NCI-H1694 treated with DMSO at 0.1 percent for 48 hours (cell line): ENCODE measurements at places on chromosomes 16 and 17.

DNA sequence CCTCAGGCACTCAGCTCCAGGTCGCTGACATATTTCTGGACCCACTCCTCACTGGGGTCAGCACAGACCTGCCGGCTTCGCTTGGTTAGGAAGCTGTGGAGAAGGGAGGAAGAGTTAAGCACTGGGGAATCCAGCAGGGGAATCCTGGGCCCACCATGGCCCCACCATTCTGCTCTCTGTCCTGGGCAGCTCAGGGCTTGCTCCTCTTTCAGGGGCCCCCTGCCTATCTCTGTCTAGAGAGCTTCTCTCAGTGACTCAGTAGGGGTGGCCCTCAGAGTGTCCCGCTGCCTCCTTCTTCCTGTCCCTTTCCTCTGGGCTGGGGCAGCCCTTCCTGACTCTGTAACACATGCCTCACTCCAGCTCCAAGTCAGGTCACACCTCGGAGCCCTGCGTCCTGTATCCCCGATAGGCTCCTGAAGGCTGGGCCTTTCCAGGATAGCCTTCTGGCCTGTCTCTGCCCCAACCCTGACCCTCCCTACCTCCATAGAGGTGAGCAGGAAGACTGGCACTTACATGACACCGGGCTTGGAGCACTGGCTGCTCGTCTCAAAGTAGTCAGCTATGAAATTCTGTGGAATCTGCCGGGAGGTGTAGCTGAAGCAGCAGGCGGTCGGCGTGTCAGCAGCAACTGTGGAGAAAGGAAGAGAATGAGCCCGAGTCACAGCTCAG, 1.1 kb downstream of the CCL3 start:
- no peak for DNase-seq

GRCh38 chr17:9386401-9386800, 189.2 kb downstream of the STX8 start:
- no peak for DNase-seq

GRCh38 chr17:71071041-71071440, 901.7 kb downstream of the KCNJ2 start:
- DNase-seq, result no peak

GRCh38 chr17:78428025-78428575, 49.7 kb downstream of the PGS1 start:
- DNase-seq, result no peak

DNA sequence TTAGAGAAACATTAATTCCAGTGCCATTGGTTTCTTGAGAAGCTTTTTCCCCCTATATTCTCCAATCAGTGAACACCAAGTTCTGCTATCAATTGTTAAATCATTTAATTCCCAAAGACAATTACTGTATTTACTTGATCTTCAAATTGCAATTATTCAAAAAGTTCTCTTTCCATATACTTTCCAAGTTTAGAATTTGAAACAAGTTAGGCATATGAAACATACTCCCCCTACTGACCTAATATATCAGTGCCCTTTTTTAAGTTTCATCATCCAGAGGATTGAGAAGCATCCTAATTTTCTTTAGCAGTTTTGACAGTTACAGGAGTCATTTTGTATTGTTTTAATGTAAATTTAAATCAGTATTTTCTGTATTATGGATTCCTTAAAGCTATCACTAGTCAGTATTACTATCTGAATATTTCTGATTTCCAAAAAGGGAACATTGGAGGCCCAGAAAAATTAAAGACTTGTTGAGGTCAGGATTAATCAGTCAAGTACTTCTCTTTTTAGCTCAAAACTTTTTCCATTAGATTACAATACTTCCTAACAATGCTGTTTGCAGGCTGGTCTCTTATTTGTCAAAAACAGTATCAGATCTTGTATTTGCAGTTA, 16.3 kb downstream of the MEIOC start:
- peak; percentile 25 for DNase-seq

GRCh38 chr16:4694642-4695451, 1.5 kb downstream of the NUDT16L1 start:
- DNase-seq, result no peak

- no peak for DNase-seq
Measured at GRCh38 chr17:73705594-73705993, 61.3 kb upstream of the SDK2 start.

DNA sequence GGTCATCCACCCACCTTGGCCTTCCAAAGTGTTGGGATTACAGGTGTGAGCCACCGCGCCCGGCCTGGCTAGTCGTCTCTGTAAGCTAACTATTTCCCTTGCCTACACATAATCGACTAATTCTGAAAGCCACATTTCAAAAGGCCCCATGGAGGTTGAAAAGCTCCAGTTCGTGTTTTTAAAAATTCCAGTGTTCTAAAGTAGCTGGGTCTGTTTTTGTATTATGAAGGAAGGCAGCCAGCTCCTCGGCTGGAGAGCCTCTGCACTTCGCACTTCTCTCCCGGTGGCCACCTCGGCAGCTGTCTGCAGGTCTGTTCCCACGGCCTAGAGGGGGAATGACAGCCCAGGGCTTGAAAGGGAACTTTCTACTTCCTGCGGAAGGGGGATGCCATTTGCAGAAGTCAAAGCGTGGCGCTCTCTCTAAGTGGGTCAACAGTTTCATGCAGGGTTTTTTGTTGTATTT, 16.9 kb downstream of the HASPIN start:
- DNase-seq, result no peak

DNA sequence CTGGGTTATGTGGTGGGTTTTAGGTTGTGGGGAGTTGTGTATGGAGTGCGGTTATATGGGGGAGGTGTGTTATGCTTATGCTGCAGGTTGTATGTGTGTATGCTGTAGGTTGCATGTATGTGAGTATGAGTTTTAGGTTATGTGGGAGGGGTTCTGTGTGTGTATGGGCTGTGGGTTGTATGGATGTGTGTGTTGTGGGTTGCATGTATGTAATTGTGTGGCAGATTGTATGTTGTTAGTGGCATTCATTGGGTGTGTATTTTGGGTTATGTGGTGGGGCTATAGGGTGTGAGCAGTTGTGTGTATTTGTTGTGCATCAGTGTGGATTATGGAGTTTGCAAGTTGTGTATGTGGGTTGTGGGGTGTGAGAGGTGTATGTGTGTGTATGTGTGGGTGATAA, 277.4 kb downstream of the NPIPA8 start:
- no peak for DNase-seq

GRCh38 chr17:35313875-35314409, 59.5 kb downstream of the SLFN11 start:
- no peak for DNase-seq

DNA sequence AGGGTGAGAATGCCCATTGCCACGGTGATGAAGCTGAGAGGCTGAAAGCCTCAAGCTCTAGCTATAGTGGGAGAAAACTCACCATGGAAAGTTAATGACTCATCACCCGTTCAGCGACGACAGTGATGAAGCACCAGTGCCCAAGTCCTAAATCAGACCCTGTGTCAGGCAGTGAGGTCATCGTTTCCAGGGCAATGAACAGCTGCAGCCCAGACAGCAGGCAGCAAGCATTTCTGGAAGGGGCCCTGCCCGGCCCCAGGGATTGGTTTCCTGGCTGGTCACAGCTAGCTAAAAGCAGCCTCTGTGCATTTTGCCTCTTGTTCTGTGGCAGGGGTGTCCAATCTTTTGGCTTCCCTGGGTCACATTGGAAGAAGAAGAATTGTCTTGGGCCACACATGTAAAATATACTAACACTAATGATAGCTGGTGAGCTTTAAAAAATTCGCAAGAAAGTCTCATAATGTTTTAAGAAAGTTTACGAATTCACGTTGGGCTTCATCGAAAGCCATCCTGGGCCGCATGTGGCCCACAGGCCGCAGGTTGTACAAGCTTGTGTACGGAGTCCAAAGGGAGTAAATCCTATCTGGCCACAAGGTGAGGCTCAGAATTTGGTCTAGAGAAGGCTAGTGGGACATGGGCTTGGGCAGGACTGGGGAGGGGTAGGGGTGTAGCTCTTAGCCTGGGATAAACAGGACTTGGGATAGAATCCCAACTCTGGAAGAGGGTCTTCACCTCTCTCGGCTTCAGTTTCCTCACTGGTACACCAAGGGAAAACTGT, 40.6 kb downstream of the MIS12 start:
- peak; percentile 3 for DNase-seq

DNA sequence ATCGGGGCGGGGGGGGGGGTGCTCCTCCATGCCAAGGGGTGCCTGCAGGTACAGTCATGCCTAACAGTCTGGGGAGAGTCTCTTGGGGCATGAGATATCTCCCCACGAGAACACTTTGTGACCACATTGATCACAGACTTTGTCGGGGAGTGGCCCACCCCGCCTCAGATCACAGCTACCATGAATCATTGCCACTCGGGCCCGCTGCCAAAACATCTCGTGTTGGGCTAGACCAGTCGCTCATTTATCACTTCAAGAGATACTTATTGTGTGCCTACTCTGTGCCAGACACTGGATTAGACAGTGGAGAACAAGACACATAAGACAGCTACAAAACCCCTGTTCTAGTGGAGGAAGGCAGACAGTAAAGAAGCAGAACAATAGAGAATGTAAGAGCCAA, 72.6 kb downstream of the CLEC16A start:
- DNase-seq, result no peak

DNA sequence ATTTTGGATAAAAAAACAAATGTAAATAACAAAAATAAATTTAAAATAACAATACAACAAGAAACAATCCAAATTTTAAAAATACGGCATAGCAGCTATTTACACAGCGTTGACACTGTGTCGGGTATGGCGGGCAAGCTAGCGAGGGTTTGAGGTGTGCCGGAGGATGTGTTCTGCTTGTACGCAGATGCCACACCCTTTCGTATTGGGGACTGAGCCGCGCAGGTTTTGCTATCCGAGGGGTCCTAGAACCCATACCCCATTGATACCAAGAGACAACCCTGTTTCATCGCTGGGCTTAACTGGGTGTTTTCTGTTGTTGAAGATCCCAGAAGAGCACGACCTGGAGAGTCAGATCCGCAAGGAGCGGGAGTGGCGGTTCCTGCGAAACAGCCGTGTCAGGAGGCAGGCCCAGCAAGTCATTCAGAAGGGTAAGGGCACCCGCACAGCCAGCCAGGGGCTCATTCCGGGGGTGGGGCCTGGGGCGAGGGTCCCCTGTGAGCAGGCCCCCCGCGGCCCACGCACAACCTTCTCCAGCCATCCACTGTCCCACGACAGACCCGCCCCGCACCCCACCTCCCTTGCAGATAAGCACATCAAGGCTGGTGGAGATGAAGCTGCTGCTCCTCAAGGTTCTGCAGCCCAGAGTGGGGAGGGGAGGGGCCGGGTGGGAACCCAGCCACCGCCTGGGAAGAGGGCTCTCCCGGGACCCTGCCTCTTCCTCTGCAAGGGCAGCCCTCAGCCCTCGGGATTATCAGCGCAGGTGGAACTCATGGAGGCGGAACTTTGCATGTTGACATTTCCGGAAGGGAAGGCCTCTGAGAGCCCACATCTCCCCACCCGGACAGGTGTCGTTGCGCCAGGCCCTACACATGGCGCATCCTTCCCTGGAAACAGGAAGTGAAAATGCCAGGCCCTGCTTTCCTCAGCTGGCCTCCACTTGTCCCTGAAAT, 51.2 kb upstream of the CHMP6 start:
- DNase-seq, result no peak

- no peak for DNase-seq
Measured at GRCh38 chr16:68506331-68507053, 32.6 kb upstream of the ZFP90 start.

- peak; percentile 60 for DNase-seq
Measured at GRCh38 chr17:52035336-52035915, 123.1 kb downstream of the CA10 start.

DNA sequence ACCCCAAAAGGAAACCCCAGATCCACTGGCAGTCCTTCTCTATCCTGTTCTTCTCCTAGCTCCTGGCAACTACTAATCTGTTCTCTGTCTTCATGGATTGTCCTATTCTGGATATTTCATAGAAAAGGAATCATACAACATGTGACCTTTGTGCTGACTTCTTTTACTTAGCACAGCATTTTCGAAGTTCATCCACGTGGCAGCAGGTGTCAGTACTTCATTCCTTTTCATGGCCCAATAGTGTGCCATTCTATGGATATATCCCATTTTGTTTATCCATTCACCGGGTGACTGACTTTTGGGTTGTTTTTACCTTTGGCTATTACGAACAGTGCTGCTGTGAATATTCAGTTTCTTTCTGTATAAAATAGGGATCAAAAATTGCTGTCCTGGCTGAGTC, 10.4 kb upstream of the FA2H start:
- DNase-seq, result no peak

DNA sequence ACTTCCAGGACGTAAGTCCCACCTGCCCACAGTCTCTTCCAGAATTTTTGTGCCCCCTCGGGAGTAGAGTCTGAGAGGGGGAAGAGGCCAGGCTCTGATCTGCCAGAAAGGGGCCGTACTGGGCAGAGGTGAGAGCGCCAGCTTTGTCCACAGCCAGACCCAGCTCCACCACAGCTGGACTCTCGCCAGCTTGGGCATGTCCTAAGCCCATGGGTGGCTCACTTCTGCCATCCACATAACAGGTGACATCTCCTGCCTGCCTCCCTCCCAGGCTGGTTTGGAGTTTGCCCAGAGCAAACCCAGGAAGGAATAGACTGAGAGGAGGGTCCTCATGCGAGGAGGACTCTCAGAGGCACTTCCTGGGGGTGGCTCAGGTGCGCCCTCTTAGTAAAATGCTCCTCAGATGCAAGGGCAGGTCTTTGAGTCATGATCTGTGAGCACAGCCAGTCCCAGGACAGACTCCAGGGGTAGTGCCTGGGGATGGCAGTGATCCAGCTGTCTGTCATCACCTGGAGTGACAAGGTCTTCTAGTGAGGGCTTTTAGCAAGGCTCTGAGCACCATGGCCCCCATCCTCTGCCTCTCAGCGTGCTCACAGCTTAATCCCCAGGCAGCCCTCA, 89.2 kb downstream of the AMFR start:
- DNase-seq, result no peak

DNA sequence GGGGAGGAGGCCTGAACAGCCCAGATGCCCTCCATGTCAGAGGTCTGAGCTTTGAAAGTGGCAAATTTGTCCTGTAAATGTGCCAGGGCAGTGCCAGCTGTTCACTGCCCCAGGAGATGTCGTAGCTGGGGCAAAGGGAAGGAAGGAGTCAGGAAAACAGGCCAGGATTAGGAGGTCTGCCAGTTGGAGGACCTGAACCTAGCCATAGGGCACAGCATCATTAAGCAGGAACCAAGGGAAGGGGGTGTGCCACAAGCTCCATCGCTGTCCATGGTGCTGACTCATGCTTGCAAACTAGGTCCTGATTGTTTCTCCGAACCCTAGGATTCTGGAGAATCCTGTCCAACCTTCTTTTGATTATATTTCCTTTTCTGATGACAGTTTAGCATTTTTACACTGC, 124.2 kb downstream of the TMEM132E start:
- DNase-seq, result no peak

- DNase-seq, result no peak
Measured at GRCh38 chr16:48885471-48885870, 275.5 kb upstream of the N4BP1 start.
